ENCODE measurements at places on chromosomes 3 and 15.

DNA sequence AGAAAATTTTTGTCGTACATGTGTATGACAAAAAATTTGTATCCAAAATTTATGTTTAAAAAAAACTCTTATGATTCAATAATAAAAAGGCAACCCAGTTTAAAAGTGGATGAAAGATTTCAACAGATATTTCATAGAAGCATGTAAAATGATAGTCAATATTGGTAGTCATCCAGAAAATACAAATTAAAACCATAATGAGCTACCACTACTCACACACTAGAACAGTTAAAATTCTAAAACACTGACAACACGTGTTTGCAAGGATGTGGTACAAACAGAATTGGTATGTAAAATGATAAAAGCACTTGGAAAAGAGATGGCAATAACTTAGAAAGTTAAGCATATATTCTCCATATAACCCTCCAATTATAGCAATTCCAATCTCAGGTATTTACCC is 303.0 kb upstream of the NR2F2 start:
- no peak for DNase-seq

GRCh38 chr3:104606812-104607211 is 759.9 kb upstream of the ALCAM start:
- no peak for DNase-seq

GRCh38 chr3:124779751-124780191 is 49.5 kb downstream of the UMPS start:
- no peak for DNase-seq

DNA sequence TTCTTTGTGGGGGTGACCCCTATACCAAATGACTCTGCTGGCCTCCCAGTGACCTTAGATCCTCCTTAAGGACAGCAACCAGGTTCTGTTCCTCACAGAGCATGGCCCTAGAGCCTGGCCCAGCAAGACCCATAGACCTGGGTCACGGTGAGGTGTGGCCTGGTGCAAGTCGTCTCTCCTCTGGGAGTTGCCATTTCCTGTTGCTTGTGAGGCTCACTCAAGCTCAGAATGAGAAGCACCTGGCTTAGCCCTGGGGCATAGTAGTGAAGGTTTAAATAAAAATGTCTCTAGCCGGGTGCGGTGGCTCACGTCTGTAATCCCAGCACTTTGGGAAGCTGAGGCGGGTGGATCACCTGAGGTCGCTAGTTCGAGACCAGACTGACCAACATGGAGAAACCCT is 131.3 kb downstream of the SMAD6 start:
- DNase-seq = no peak

GRCh38 chr15:50365971-50366370 is 11.0 kb upstream of the GABPB1 start:
- no peak for DNase-seq

GRCh38 chr3:153714016-153714415 is 407.2 kb upstream of the ARHGEF26 start:
- DNase-seq = no peak

DNA sequence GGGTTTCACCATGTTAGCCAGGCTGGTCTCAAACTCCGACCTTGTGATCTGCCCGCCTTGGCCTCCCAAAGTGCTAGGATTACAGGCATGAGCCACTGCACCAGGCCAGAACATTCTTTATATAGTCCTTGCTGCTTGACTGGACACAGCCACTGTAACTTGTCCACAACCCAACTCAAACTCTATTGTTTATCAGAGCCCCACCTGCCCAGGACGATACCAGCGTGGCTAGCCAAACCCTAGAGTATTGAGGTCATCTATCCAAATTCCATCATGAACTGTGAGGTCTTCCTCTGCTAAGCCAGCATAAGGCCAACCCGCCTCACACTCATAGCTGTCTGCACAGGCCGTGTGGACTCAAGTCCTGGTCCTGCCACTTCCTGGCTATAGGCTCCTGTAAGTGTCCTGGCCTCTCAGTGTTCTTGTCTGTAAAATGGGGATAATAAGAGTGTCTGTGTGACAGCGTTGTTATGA is 63.9 kb downstream of the DAPK2 start:
- DNase-seq = no peak

DNA sequence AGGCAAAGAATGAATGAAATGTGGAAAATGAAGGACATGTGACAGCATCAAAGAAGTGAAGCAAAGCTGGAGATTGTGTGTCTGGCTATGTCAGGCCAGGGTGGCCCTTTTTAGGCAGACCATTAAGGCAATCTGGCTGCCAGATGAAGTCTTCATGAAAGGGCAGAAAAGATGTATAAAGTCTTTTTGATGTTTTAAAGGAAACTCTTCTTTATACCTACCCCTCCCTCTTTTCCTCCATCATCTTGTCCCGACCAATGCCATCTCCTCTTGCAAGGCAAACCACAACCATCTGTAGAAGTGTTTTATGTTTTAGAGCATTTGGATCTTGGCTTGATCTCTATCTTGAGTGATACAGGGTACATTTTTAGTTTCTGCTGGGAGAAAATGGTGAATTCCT is 259.2 kb downstream of the LSAMP start:
- no peak for DNase-seq

DNA sequence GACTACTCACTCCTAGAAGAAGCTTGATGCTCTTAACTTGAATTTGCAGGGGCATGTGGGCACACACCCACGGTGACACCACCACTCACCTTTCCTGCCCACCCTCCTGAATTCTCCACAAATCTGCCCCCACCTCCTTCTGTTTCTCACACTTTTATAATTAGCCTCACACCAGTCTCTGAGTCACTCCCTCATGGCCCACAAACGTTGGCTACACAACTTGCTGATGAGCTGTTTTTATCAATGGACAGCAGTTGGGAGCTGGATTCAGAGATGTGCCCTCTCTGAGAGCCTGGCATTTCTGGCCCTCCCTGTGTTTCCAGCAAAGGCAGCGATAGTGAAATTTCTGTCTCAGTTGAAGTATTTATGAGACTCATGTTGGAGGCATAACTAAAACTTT is 1.3 kb downstream of the COLQ start:
- peak; percentile 14 for DNase-seq

- no peak for DNase-seq
Observed at GRCh38 chr15:78419367-78419766, 18.6 kb upstream of the IREB2 start.

GRCh38 chr3:72338942-72339669 is 509.1 kb downstream of the SHQ1 start:
- DNase-seq = peak; percentile 72

Measured in stimulated activated naive CD4-positive, alpha-beta T cell treated with Interleukin-2 at 50 U/mL for 16 hours (primary cell).